Thymus (tissue), 14 donors: ENCODE measurements at places on chromosomes 3 and 15. TPM values are rescaled to one million over a fixed set of nuclear protein-coding genes. Genes with fewer than 3 reads are reported as not detected.

FETUB gene
- total RNA-seq: 0.09 TPM

NEK10 gene
- total RNA-seq: 0.76 TPM

SNTN gene
- total RNA-seq: not detected

SLC30A4 gene
- 1.2 TPM for total RNA-seq

HYAL1 gene
- 0.09 TPM for total RNA-seq

BFSP2 gene
- 3.6 TPM for total RNA-seq

SSUH2 gene
- 0.47 TPM for total RNA-seq

WDR93 gene
- total RNA-seq: 0.09 TPM

ALDH1L1 gene
- 0.85 TPM for total RNA-seq

IL17RD gene
- total RNA-seq: 0.61 TPM

AGTR1 gene
- total RNA-seq: 0.61 TPM

SLC12A1 gene
- 0.05 TPM for total RNA-seq

TGM4 gene
- 0.14 TPM for total RNA-seq

SEC11A gene
- 120 TPM for total RNA-seq

KNG1 gene
- 0.14 TPM for total RNA-seq

PLCL2 gene
- 17.8 TPM for total RNA-seq

HIGD2B gene
- 0.09 TPM for total RNA-seq

PLSCR5 gene
- total RNA-seq: not detected

NDUFAF3 gene
- total RNA-seq: 71.7 TPM

KNL1 gene
- total RNA-seq: 25.8 TPM

CADPS gene
- 2.3 TPM for total RNA-seq

GOLGA6L7 gene
- total RNA-seq: not detected

ZPLD1 gene
- total RNA-seq: 0.09 TPM

LRRC34 gene
- total RNA-seq: 5.9 TPM

GOLGA8M gene
- 0.24 TPM for total RNA-seq

CACNA2D3 gene
- total RNA-seq: 1.8 TPM

PKM gene
- 452 TPM for total RNA-seq

TM4SF1 gene
- 12.9 TPM for total RNA-seq

CPEB1 gene
- 0.09 TPM for total RNA-seq

ACKR2 gene
- 0.14 TPM for total RNA-seq

LNP1 gene
- total RNA-seq: 1.7 TPM

BCL2A1 gene
- 30.5 TPM for total RNA-seq

ISLR gene
- 6.9 TPM for total RNA-seq

SMARCC1 gene
- 35.6 TPM for total RNA-seq

NLGN1 gene
- total RNA-seq: 0.90 TPM

ARNT2 gene
- total RNA-seq: 1.4 TPM
